ENCODE measurements at places on chromosomes 4 and X.

DNA sequence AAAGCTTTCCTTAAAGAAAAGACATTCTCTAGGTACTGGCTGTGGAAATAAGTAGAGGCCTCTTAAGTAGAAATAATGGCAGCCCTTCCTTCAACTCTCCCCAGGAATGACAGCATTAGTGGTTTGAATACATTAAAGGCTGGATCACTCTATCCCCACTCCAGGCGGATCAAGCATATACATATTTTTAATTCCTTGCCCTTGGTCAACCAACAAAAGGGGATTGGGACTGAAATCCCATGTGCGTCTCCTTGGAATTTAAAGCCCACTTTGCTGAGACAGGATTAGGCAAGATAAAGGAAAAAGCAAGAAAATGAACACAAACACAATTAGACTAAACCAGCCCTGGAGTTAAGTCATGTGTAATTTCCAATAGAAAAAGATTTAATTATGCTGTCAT is 391.3 kb downstream of the PPP1R2C start:
- no peak for DNase-seq

GRCh38 chrX:25600776-25601175 is 537.4 kb upstream of the MAGEB18 start:
- no peak for DNase-seq

GRCh38 chrX:103565752-103566151 is 19.6 kb upstream of the TCEAL4 start:
- no peak for DNase-seq

GRCh38 chrX:11606408-11606807 is 59.3 kb downstream of the ARHGAP6 start:
- DNase-seq, result no peak

DNA sequence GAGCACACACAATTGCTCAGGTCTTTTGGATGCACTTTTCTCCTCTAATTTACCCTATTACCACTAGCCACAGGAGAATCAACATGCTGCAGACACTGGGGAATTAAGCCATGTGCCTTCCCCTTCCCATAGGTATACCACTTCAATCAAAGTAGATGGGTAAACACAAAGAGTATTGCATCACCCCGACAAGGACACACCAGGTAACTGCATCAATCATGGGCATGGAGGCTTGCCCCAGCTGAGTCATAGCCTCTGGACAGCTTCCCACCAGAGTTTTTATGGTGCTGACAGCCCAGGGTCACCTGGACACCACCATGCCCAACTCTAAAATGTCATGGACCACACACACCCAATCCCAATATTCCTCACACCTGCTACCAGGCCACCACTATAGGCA is 197.2 kb upstream of the AR start:
- no peak for DNase-seq

Measured in activated CD4-positive, alpha-beta T cell treated with anti-CD3 and anti-CD28 coated beads for 4 hours (primary cell).